ENCODE measurements at places on chromosomes 1 and 21.
A peak's percentile ranks its signal among the peaks of the same experiment; 100 is the strongest.

GRCh38 chr1:35580949-35581388 is 7.9 kb downstream of the TFAP2E start:
- no peak for DNase-seq

DNA sequence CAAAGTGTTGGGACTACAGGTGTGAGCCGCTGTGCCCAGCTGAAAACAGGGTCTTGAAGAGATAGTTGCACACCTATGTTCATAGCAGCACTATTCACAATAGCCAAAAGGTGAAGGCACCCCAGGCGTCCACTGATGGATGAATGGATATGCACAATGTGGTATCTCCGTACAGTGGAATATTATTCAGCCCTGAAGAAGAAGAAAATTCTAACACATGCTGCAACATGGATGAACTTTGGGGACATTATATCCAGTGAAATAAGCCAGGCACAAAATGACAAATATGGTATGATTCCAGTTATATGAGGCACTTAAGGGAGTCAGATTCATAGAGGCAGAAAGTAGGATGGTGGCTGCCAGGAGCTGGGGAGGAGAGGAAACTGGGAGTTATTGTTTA is 137.6 kb upstream of the WNT4 start:
- no peak for DNase-seq

- peak; percentile 67 for DNase-seq
Observed at GRCh38 chr1:19676438-19676922, 11.8 kb downstream of the HTR6 start.

DNA sequence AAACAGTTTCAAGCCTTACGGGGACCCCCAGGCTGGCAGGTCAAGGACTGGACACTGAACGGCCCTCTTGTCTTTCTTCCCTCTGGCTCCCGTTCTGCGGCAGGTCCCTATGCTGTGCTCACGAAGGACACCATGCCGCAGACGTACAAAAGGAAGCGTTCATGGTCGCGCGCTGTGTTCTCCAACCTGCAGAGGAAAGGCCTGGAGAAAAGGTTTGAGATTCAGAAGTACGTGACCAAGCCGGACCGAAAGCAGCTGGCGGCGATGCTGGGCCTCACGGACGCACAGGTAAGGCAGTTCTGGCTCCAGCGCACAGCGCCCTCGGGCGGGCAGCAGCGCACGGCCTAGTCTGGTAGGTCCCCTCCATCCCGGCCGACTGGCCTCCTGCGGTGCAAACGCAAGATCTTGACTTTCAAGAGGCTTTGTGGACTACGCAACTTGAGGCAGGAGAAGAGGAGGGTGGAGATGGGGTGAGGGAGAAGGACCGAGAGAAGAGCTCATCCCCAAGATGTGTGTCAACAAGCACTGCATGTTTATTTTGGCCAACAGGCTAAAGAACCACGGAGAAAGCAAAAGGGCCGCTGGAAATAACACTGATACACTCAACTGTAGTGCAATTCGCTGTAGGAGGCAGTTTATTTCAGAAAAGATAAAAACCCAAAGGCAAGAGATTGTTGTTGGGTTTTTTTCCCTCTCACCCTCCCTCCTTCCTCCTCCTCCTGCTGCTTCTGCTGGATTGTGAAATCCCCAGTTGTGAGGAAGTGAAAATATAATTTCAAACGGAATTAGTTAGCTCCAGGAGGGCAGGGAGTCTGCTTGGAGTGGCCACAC is 3.0 kb downstream of the HLX start:
- no peak for DNase-seq

DNA sequence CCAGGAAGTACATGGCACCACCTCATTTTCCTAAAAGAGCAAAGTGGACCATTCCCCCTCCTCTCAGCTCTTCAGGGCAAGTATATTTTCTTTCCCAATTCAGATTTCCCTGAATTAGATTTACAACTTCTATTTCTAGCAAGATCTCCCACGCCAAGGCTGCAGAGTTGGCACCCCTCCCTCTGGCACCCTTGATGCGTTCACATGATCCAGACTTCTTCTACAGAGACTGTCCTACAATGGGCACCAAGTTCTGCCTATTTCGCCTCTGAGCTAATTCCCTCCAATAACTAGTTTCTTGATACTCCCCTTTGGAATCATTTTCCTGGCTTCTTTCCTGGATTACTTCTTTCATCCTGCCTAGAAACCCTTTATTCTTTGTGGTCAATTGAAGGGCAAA is 122.0 kb downstream of the CDC7 start:
- DNase-seq: no peak

GRCh38 chr1:112395256-112395820 is 676 bp upstream of the CTTNBP2NL start:
- DNase-seq: peak; percentile 51

DNA sequence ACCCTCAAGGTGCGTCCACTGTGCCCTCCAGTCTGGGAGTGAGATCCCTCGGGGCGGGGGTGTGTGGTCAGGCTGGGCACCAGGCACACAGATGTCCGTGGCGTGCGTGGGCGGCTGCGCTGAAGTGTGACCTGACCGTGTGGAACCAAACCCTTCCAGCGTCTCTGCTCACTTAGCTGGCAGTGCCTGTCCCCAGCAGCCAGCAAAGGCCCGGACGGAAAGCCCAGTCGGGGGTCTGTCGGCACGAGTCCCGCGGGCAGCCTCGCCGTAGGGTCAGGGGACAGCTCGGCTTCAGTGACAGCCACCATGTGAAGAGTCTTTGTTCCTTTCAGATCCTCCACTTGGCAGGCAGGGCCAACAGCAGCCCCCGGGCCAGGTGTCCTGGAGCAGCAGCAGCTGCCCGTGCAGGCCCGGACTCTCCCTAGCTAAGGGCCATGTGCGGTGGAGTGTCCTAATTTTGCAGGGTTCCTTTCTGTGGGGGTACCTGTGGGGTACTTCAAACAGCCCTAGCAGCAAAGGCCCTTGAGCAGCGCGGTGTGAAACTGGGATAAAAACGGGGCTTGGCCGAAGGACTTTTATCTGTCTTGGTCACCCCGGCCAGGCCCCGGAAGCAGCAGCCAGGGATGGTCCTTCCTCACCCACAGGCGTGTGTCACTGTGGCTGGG is 11.6 kb downstream of the TTLL10 start:
- no peak for DNase-seq

DNA sequence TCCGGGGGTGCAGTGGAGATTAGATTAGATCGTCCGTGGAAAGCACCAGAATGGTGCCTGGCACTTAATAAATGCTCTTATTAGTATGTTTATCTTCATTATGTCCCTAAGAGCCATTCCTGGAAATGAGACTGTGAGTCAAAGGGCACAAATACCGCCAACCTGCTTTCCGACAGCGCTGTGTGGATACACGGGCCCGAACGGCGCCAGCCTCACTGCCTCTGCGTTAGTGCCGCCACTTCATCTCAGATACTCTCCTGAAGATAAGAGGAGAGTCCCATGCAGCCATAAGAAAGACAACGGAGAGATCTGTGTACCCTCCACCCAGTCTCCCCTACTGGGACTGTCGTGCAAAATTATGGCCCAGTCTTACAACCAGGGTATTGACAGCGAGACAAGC is 22.0 kb downstream of the PDE9A start:
- DNase-seq: no peak

GRCh38 chr1:228785366-228786330 is 50.4 kb downstream of the RHOU start:
- no peak for DNase-seq

- no peak for DNase-seq
Observed at GRCh38 chr1:8677782-8678181, 139.7 kb downstream of the RERE start.

- no peak for DNase-seq
Observed at GRCh38 chr1:232610192-232610901, 19.6 kb downstream of the SIPA1L2 start.

DNA sequence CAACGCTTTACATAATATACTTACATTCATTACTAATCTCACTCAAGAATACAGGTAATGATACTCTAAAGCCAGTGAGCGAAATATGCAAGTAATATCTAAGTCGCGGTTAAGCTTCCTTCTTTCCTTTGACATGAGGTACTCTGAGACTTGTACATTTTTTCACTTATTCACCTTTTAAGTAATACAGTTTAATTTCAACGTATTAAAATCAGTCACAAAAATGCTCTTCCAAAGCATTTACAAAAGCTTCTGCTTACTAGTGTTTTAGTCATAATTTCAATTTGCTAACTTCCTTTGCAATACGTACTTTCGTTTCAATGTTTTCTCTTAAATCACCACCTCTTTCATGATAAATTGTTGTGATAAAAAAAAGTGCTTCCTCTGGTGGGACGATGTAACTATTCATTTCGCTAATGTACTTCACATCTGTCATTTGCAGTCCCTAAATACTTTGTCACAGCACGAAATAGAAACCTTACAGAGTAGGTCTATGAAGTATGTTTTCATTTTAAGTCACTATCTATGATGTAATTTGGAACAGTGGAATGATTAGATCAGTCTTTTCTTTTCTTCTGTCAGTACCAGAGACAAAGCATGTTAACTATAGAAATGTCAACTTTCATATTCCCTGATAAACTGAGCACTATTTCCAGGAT is 34.0 kb upstream of the ADGRL4 start:
- DNase-seq: no peak

DNA sequence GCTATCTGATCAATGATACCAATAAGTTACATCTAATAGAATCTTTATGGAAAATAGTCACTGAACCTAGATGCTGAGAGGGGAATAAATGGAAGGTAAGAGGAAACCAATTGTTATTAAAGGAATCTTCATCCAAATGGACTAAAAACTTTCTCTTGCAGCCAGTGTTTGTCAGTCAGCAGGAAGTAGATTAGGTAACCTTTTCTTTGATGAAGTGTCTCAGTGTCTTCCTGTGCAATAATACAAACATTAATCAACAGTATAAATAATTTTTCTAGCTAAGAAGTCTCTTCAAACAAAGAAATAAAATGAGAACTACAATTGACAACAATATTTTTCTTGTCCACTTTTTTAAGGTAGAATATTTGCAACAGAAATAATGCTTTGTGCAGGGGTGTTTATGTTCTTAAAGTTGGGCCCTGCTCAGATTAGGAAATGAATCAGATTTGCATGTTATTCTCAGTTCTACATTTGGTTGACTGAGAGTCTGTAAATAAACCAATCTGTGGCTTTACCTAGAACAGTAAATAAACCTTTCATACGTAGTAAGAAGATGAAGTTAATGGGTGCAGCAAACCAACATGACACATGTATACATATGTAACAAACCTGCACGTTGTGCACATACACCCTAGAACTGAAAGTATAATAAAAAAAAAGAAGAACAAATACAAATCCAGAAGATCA is 391.4 kb downstream of the MRPL39 start:
- DNase-seq: no peak

All from ACHN (cell line).